Fibroblast of skin of right quadriceps (primary cell): ENCODE measurements at places on chromosomes 2 and 18.
A peak's percentile ranks its signal among the peaks of the same experiment; 100 is the strongest.

DNA sequence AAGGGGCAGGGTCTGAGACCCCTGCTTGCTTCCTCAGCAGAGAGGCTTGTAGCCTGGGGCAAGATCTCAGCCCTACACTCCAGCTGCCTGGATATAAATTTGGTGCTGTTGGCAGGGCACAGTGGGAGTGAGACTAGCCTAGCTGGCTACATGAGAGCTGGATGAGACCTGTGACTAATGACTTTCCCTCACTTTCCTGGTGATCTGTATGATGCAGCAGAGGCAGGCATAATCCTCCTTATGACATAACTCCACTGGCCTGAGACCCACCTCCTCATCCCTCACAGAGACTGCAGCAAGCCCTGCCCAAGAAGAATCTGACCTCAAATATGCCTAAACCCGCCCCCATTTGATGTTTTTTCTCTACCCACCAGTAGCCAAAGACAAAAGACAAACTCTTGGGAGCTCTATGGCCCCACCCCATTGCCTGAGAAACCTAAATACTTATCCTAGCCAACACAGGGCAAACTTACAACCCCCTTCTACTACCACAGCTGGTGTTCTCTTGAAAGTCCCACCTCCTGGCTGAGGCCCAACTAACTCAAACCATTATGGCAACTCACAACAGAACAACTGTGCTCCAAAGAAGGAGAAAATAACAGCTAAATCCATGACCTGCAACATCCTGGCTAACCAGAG is 102.7 kb downstream of the NR4A2 start:
- no peak for DNase-seq

DNA sequence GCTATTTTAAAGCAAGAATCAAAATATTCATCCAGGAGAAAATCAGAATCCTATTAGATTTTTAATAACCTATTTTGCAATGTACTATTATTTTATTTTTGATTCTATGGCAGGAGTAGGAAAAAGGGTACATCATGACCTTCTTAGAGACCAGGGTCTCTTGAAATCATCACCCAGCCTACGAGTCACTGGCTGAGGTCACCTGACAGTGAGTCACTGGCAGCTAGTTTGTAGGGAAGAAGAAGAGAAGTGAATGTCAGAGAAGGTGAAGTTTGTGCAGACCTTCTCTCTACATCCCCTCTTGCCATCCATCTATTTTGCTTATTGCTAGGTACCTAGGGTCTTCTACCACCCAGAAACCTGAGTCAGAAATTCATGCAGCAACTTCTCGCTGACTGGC is 144.2 kb downstream of the ALK start:
- DNase-seq = peak; percentile 28

GRCh38 chr2:85769983-85770362 is 16.2 kb downstream of the ATOH8 start:
- no peak for DNase-seq

- DNase-seq = peak; percentile 69
These were observed 136.5 kb upstream of the RND3 start for GRCh38 chr2:150624001-150624401.

DNA sequence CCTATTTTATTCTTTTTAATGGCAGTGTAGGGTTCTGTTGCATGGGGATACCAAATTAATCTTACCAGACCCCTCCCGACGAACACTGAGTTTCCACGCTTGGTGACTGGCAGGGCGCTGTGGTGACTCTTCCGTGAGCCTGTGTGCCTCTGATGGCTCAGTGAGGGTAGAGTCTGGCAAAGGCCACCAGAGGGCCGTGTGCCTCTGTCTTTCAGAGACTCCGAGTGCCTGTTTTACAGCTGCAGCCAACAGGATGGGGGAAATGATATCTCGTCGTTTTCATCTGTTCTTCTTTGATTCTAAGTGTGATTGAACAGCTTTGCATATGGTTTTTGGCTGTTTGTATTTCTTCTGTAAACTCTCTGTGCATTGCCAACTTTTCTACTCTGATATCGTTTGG is 99.8 kb downstream of the ZNF236 start:
- DNase-seq = peak; percentile 27

DNA sequence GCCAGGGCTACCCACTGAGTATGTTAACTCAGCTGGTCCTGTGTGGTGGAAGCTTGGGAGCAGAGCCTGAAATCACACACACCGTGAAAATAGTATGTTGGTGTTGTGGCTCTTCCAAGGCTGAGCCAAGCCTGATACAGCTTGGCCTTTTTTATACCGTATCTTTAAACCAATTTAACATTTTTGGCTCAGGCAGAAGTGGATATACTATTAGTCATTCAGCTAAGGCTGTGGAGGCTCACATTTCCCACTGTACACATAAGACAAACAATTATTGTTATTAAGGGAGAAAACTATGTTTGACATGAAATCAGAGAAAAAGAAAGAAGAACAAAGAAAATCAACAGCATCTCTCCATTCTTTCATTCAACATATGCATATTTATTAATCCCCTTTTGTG is 159.0 kb downstream of the BCL11A start:
- DNase-seq = peak; percentile 14

DNA sequence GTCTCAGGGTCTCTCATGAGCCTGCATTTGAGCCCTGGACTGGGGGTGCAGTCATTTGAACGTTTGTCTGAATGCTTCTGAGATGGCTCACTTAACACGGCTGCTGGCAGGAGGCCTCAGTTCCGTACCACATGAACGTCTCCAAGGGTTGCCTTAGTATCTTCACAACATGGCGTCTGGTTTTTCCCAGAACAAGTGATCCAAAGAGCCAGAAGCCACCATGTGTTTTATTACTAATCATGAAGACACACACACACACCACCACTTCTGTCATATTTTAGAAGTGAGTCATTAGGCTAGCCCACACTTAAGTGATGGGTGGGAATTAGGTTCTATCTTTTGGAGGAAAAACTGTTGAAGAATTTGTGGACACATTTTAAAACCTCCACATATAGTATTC is 15.0 kb upstream of the MYO1B start:
- peak; percentile 98 for DNase-seq

- peak; percentile 61 for DNase-seq
These were observed 156.1 kb downstream of the DYSF start for GRCh38 chr2:71609441-71609840.
